Keratinocyte (primary cell): ENCODE measurements at places on chromosomes 5 and 9. TPM values are rescaled to one million over a fixed set of nuclear protein-coding genes. Genes with fewer than 3 reads are reported as not detected.

Gene GCNT1
- polyA plus RNA-seq: 6.4 to 9.4 TPM (median 7.5 TPM) in 3 replicates

Gene PAEP
- polyA plus RNA-seq: not detected in 3 replicates

Gene MIGA2
- polyA plus RNA-seq: 8.5 to 15.0 TPM (median 9.5 TPM) in 3 replicates

Gene RGMB
- polyA plus RNA-seq: 8.5 to 28.7 TPM (median 16.3 TPM) in 3 replicates

Gene DIPK1B
- polyA plus RNA-seq: 0.03 to 0.26 TPM in 2 of 3 replicates, not detected in the other

GRCh38 chr9:77816641-77817341 is 168.7 kb upstream of the GNA14 start:
- no peak for DNase-seq

DNA sequence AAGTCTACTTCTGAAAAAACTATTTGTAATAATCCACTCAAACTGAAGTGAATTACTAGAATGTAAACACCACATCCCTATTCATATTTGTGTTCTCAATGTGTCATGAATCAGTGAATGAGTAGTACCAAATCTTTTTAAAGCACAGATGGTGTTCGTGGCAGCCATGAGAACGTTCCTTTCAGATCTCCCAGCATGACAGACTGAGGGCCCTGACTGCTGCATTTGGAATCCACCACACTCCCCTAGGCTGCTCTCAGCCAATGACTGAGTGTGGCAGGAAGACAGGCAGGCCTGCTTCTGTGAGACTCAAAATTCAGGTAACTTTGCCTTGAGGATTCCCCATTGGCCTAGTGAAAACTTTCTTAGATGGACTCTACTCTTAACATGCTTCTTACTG is 10.9 kb upstream of the JMY start:
- no peak for DNase-seq

DNA sequence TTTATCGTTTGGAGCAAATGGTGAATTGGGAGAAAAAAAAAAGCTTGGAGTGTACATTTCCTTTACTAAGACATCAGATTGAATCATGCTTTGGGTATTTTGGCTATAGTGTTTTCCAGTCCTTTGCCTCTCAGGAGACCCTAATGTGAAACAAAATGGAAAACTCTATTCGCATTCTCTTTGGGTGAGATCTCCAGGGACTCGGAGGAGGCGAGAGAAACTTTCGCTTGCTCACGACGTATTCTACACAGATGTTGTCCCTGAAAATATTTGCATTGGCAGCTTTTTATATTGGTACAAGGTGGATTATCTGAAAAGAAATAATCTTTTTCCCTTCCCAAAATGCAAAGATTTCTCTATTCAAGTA is 1240.1 kb upstream of the WWC1 start:
- DNase-seq: no peak

DNA sequence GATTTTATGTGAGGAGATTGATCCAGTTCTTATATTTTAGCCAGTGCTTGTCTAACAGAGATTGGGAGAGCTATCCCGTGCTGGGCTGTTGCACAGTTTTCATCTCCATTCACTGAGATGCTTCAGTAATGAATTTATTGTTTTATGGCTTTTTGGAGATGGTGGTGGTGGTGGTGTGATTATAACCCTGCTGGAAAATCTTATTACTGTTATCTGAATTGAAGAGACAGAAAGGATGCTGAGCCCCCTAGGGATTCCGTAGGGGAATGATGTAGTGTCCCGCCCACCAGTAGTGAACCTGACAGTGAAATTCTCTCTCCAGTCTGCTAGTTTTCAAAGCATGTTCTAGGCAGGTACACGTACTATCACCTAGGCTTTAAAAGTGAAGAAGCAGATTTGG is 1.9 kb downstream of the RAI14 start:
- DNase-seq: no peak

- DNase-seq: no peak
Measured at GRCh38 chr9:79883073-79883645, 311.4 kb downstream of the TLE4 start.
